Fibroblast of mammary gland (primary cell): ENCODE measurements at places on chromosomes 16 and 17.
A peak's percentile ranks its signal among the peaks of the same experiment; 100 is the strongest.

- no peak for DNase-seq
Observed at GRCh38 chr17:73099511-73099910, 7.0 kb upstream of the SLC39A11 start.

DNA sequence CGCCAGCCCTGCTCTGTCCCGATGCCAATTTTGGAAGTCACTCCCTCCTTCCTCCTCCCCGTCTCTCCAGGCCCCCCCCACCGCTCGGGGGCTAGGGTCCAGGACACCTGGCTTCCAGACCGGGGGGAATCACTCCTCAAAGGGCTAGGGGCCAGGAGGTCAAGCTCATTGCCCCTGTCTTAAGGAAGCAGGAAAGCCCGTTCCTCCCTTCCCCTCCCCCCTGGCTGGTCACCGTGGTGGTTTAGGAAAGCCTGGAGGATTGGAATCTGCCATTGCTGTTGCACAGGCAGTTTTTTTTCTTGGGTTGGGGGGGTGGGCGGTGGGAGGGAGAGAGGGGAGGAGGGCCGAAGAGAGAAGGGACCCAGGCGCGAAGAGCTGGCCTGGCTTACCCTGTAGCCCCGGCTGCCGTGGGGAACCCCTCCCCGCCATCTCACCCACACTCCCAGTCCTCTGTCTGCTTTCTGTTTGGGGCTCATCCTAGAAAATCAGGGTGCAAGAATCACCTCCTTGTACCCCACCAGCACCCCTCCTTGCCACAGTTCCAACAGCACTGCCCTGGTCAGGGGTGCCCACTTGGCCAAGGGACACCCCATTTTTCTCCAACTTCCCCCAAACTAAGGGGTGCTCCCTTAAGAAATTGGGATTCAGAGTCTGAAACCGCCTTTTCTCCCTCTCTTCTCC is 2.9 kb upstream of the BCL6B start:
- peak; percentile 48 for DNase-seq

GRCh38 chr16:85193115-85193493 is 80.8 kb upstream of the CIBAR2 start:
- DNase-seq, result peak; percentile 55

GRCh38 chr17:42779936-42780850 is at the start of gene WNK4:
TSS of gene WNK4 (plus strand) at chr17:42780610. CDS start at chr17:42780699, 89 bp downstream.
- peak; percentile 46 for DNase-seq

DNA sequence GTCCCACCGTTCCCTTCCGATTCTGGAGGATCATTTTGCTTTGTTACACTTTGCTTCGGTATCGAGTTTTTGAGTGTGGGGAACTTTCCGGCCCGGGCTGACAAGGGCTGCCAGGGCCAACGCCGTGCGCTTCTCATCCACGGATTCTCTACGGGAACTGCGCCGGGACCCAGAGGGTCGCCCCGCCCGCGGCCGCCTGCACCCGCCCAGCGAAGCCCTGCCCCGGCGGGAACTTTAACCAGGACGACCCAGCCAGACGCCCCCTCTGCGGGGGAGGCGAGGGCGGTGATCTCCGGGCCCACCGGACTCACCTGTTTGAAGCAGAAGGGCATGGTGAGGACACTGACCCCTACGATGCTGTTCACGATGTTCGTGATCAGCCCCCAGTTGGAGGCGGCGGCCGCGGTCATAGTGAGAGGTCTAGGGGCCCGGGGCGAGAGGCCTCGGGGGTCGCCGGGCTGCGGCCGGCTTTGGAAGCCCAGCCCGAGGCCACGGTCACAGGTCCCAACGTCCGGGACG is 536 bp downstream of the SLC38A10 start:
- peak; percentile 11 for DNase-seq

DNA sequence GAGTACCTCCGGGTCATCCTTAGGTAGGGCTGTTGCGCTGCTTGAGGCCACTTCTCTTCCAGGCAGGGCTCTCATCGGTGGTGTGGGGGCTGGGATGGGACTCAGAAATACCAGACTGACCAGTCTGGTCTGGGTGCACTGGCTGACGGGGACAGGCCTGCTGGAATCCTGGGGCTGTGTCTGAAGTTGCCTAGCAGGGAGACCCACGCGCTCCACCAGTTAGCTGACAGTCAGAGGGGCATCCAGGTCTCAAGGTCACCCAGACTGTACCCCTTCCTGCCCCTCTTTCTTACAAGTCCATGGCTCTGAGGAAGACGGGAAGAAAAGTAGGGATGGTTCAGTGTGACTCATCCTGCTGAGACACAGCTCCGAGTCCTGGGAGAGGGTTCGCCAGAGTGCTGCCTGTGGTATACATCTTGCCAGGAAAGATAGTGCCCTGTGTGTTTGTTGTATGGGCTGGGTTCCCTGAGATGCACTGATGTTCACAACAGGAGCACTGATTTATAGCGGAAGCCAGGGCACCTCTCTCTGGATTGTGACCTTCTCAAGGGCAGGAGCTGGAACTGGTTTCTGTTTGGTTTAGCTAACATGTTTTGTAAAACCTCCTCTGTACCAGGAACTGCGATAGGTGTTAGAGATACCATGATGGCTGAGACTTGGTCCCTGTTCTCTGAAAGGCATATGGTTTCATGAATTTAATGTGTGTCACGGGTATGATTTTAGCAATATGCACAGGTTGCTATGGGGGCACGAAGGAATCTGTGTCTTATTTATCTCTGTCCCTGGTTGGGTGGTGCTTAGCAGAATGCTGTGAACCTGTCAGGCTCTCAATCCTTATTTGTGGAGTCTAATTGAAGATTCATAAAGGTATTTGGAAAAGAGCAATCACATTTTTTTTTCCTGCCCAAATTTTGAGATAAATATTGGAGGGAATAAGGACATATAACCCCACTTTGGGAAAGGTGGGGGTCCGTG is 97.5 kb downstream of the OR1D5 start:
- DNase-seq, result peak; percentile 72

GRCh38 chr17:28078341-28079229 is 36.1 kb downstream of the NLK start:
- no peak for DNase-seq

GRCh38 chr17:71828182-71828596 is 292.6 kb upstream of the SOX9 start:
- DNase-seq, result no peak

DNA sequence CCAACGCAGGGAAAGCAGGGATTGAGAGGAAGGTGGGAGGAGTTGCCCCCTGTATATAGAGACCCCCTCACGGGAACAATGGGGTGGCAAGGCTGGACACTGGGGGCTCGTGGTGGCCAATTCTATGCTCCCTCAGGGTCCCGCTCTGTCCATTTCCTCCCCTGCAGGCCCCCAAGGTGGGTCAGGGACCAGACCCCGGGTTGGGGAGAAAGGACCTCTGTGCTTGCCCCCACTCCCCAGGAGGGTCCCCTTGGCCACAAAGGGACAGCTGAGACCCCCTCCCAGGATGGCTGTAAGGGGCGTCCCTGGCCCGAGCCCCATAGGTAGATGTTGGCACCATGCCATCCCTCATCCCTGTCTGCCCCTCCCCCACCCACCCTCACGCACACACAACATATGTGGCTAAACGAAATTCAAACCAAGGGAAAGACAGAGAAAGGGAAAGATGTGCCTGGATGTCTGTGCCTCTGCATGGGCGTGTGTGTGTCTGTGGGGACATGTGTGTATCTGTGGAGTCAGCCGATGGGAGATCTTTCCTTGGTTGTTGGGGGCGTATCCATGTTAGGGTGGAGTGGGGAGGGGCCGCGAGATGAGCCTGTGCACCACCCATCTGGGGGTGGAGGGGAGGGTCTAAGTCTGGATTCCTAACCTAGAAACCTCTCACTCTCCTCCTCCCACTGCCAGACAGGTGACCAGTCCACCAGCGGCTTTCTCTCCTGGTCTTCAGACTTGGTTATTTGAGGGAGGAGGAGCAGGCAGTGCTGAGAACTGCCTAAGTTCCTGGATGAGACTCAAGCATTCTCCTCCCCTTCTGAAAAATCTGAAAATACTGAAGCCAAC is 642 bp upstream of the NEUROD2 start:
- no peak for DNase-seq

DNA sequence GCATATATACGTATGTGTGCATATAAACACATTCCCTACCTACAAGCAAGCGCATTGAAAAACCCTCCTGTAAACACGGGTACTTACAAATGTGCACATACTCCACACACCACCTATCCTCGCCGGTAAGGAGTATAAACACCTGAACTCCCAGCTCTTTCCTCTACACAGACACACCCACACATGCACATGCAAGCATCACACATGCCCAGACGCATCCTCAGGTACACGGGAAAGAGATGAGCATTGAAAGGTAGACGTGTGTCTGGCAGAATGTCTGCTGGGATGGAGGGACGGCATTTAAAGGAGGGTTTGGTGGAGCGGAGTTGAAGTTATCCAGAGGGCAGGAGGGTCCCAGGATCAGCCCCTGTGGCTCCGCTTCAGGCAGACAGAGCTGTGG is 4.7 kb upstream of the SMTNL2 start:
- DNase-seq, result no peak

DNA sequence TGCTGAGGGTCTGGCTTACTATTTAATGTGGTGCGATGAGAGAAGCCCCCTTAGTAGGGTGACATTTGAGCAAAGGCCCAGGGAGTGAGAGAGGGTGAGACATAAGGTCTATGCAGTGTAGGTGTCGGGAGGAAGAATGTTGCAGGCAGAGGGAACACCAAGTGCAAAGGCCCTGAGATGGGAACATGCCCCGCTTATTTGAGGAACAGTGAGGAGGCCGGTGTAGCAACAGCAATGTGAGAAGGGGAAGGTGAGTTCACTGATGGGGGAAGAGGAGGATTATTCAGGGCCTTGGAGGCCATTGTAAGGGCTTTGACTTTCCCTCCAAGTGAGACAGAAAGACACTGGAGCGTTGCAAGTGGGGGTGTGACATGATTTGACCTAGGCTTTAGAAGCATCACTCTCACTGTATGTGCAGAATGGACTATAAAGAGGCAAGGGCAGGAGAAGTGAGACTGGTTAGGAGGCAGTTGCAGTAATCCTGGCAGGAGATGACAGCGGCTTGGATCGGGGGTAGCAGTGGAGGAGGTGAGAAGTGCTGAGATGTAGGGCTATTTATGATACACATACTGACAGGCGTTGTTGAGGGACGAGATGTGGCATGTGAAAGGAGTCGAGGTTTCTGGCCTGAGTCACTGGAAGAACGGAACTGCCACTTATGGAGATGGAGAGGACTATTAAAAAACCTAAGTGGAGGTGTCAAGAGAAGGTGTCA is 145.3 kb downstream of the SPECC1 start:
- no peak for DNase-seq

GRCh38 chr16:1050921-1051320 is 21.6 kb upstream of the SSTR5 start:
- DNase-seq, result no peak

DNA sequence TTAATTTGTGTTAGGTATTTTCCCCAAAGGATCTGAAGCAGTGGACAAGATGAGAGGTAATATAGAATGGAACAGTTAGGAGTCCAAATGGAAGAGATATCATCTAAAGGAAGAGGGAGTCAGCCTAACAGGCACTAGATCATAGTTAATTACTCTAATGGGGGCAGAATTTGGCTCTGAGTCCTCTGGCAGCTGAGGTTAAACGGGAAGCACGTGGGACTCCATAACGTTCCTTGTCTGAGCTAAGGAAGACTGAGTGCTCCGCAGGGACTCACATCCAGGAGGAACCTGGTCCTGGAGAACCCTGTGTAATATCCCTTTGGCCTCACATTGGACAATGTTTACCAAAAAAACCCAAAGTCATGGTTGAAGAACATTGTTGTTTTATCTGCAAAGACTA is 46.6 kb upstream of the TEX2 start:
- no peak for DNase-seq

GRCh38 chr17:18151290-18151689 is 32.3 kb upstream of the ALKBH5 start:
- no peak for DNase-seq

GRCh38 chr17:2233441-2233947 is 70.1 kb downstream of the SMG6 start:
- peak; percentile 97 for DNase-seq

- peak; percentile 25 for DNase-seq
Observed at GRCh38 chr17:3754458-3755334, 31.0 kb downstream of the HASPIN start.

DNA sequence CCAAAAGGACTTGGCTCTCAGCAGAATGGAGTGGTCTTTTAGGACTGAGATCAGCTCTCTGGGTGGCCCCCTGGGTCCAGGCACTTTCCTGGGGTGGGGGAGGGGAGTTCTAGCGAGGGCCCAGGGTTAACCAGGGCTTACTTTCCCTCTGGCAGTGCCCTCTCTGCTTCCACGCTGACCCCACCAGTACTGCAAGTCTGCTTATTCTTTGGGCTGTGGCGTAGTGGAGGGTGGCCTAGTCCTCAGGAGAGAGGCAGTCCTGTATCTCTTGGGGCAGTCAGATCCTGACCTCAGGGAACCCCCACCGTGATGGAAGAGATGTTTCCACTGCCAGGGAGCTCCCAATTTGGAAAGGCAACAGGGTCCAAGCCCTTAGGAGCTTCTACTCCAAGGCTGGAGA is 79.4 kb downstream of the CCDC182 start:
- no peak for DNase-seq

DNA sequence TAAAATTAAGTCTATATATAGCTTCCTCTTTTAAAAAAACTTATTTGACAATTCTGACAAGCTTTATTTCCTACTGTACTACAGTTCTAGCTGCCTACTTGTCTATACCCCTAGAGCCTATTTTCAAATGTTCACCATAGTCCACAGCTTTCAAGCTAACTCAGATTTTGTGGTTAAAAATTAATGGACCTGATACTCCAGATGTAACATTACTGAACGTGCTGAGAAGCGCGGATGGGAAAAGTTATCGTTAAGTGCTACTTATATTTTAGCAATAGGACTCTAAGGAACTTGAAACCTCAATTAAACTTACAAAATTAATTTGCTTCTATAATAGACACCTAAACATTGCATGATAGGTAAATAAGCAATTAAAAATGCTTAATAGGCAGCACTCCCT is 31.2 kb downstream of the GNA13 start:
- DNase-seq, result no peak

GRCh38 chr17:79987187-79987934 is 48.3 kb downstream of the TBC1D16 start:
- DNase-seq, result peak; percentile 21

DNA sequence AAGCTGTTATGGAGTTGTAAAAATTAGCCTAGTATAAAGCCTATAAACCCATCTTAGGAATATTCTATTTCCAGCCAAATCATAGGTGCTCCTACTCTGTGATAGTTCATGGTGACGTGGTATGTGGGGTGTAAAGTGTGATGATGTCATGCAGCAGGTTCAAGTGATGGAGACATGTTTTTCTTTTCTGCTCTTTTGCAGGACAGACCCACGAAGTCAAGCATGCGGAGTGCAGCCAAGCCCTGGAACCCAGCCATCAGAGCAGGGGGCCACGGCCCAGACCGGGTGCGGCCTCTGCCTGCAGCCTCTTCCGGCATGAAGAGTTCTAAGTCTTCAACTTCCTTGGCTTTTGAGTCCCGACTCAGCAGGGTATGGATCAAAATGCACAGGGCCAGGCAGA is 87.3 kb downstream of the SPECC1 start:
- no peak for DNase-seq

DNA sequence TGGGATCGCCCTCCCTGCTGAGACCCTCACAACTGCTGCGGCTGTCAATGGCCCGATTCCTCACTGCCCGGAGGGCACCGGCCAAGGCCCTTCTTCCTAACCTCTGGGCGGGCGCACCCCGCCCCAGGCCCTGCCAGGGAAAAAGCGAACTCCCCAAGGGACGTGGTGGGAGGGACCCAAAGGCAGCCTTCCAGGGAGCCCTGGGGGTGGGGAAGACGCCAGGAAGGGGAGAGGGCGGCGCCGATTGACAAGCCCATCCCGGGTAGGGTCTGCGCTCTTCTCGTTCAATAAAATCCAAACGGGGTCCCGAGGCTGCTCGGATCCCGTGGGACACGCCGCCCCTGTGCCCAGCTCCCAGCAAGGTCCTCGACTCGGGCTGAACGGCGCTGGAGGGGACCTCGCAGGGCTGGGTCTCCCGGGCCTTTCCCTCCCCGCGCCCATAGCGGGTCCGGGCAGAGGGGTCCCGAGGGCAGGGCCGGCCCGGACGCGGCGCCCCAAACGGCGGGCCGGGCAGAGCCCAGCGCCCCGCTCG is 416 bp downstream of the KIFC3 start:
- DNase-seq, result no peak
